ENCODE measurements at places on chromosomes 12 and 14. TPM values are rescaled to one million over a fixed set of nuclear protein-coding genes. Genes with fewer than 3 reads are reported as not detected.

DNA sequence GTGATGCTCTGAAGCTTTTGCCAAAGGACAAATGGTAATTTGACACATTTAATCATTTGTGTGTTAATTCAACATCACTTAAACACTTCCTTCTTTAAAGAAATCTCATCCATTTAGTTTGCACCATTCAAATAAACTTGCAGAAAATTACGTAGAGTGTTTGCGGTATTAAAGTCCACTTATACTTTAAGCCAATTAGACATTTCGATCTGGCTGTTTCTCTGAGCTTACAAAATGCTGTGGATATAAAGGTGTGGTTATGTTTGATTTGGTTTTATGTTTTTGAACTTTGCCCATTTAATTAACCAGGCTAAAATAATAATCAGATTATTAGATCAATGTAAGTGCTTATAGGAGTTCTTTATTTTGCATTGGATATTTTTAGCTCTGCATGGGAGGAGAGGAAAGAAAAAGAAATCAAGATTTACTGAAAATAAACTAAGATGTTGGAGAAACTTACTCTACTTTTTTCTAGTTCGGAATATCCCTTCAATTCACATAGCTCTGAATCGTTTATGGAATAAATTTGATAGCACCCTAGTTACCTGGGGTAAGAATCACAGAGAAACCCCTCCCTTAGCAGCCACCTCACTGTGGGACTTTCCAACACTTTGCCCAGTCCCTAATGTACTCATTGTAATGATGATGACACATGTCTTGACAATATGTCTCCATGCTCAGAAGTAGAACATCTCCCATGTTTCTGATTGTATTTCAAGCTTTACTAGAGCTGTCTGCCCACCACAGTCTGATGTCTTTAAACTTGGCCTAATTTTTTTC is 268.0 kb downstream of the BTG1 start:
- no peaks in the 10 kb centered on the region for H3K4me1 ChIP-seq
- no peaks in the 10 kb centered on the region for H3K36me3 ChIP-seq
- no peaks in the 10 kb centered on the region for H3K27me3 ChIP-seq
- no peak overlapping the region for H3K4me3 ChIP-seq

DNA sequence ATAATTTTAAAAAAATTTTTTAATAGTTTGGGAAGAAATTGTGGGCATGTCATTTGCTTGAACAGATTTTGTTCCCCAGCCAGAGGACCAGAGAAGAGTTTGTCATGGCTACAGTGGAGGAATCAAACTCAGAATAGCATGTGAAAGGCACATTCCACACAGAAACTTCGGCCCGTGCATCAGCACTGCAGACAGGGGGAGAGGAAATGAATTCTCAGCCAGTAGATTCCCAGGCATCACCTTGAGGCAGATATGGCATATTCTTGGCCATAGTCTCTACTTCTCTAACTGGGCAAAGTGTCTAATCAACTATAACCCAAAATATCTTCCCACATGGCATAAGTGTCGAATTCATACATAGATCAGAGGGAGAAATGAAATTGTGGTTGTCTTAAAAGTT is 153.3 kb downstream of the PRKCH start:
- no peaks in the 10 kb centered on the region for H3K27me3 ChIP-seq
- no peak for DNase-seq

GRCh38 chr12:109494348-109494881 is 17.0 kb downstream of the UBE3B start:
- H3K4me1 ChIP-seq, result no peaks in the 10 kb centered on the region
- no peak for DNase-seq
- peaks cover 12% of the 10 kb centered on the region for H3K36me3 ChIP-seq
- H3K4me3 ChIP-seq, result no peak overlapping the region

- H3K4me1 ChIP-seq, result no peaks in the 10 kb centered on the region
- no peaks in the 10 kb centered on the region for H3K27me3 ChIP-seq
- no peak overlapping the region for H3K4me3 ChIP-seq
- no peak overlapping the region for H3K27ac ChIP-seq
- no peak for DNase-seq
- no peaks in the 10 kb centered on the region for H3K36me3 ChIP-seq
These were observed 1.6 kb upstream of the PRKAB1 start for GRCh38 chr12:119666226-119666795.

The CPNE8 gene
- total RNA-seq, result 31.3 TPM

- H3K4me1 ChIP-seq, result peaks cover 11% of the 10 kb centered on the region
- no peaks in the 10 kb centered on the region for H3K27me3 ChIP-seq
- H3K36me3 ChIP-seq, result no peaks in the 10 kb centered on the region
- no peak for DNase-seq
These were observed 11.0 kb upstream of the IRF2BPL start for GRCh38 chr14:77039285-77040058.

The ISM2 gene
- total RNA-seq, result 0.39 TPM

DNA sequence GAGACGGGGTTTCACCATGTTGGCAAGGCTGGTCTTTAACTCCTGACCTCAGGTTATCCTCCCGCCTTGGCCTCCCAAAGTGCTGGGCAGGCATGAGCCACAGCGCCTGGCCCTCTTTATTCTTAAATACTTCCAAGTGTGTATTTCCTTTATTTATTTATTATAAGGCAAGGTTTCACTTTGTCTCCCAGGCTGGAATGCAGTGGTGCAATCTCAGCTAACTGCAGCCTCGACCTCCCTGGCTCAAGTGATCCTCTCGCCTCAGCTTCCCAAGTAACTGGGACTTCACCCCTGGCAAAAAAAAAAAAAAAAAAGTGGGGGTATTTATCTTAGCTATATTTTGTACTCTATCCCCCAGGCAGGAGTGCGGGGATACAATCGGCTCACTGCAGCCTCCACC is 6.8 kb downstream of the FAM216A start:
- H3K36me3 ChIP-seq, result no peaks in the 10 kb centered on the region
- DNase-seq, result no peak
- no peaks in the 10 kb centered on the region for H3K4me1 ChIP-seq
- no peak overlapping the region for H3K27ac ChIP-seq
- H3K27me3 ChIP-seq, result no peaks in the 10 kb centered on the region

- no peak for DNase-seq
- no peaks in the 10 kb centered on the region for H3K4me1 ChIP-seq
- no peaks in the 10 kb centered on the region for H3K27me3 ChIP-seq
- H3K36me3 ChIP-seq, result no peaks in the 10 kb centered on the region
- no peak overlapping the region for H3K4me3 ChIP-seq
- no peak overlapping the region for H3K27ac ChIP-seq
These were observed 65.1 kb upstream of the FBRSL1 start for GRCh38 chr12:132424811-132425210.

DNA sequence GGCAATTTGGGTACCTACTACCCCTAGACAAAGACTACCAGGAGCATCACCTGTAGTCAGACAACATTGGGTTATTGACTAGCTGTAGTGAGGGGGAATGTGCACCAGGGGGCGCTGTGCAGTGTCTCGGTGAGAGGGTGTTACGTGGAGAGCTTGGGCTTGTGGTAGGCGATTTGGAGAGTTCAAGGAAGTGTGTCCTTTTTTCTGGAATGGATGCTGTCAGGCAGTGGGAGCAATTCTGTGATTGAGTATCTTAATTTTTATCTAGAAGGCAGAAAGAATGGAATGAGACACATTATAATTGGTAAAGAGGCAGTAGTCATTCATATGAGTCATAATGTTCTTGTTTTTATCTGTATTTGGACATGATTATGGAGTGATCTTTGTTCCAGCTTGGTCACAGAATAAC is 187.7 kb downstream of the GALC start:
- H3K4me3 ChIP-seq, result no peak overlapping the region
- DNase-seq, result no peak
- H3K36me3 ChIP-seq, result no peaks in the 10 kb centered on the region

DNA sequence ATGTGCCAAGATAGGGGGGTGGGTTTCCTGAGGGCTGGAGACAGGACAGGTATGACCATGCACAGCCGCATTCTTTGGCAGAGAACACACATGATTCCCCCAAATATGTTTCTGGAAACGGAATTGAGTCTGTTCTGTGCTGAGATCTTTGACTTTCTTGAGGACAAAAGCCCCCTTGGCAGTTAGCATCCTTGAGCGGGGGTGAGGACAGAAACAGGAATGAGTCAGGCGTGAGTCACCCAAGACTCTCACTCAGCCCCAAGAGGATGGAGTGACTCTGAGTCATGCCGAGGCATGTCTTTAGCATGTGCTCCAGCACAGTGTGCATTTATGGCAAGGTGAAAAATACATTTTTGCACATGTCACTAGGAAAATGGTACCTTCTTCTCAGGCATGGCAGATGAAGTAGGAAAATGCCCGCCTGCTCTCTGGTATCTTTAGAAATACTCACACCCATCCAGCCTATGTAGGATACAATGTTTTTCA is 52.1 kb downstream of the DAD1 start:
- peak; percentile 83 for DNase-seq
- no peak overlapping the region for H3K4me3 ChIP-seq
- H3K27me3 ChIP-seq, result no peaks in the 10 kb centered on the region
- H3K4me1 ChIP-seq, result peaks cover 6% of the 10 kb centered on the region
- H3K36me3 ChIP-seq, result no peaks in the 10 kb centered on the region

The CMKLR1 gene
- total RNA-seq, result 55.4 TPM

The CTSG gene
- 3.6 TPM for total RNA-seq

- H3K36me3 ChIP-seq, result no peaks in the 10 kb centered on the region
- no peaks in the 10 kb centered on the region for H3K27me3 ChIP-seq
- H3K4me1 ChIP-seq, result no peaks in the 10 kb centered on the region
- H3K27ac ChIP-seq, result no peak overlapping the region
- H3K4me3 ChIP-seq, result no peak overlapping the region
- DNase-seq, result no peak
These were observed 102.1 kb upstream of the PMCH start for GRCh38 chr12:102299731-102300130.

- H3K27ac ChIP-seq, result no peak overlapping the region
- H3K36me3 ChIP-seq, result no peaks in the 10 kb centered on the region
- H3K27me3 ChIP-seq, result no peaks in the 10 kb centered on the region
- DNase-seq, result peak; percentile 85
- H3K4me1 ChIP-seq, result no peaks in the 10 kb centered on the region
These were observed 22.4 kb upstream of the ANKLE2 start for GRCh38 chr12:132783917-132784531.

The CEP128 gene
- 8.4 TPM for total RNA-seq
